Erythroblast (primary cell): ENCODE measurements at places on chromosomes 5 and 9.

GRCh38 chr9:82115331-82115730, 126.8 kb downstream of the SPATA31D1 start:
- no peak for DNase-seq

GRCh38 chr5:79181419-79182022, 54.4 kb upstream of the JMY start:
- DNase-seq: no peak

DNA sequence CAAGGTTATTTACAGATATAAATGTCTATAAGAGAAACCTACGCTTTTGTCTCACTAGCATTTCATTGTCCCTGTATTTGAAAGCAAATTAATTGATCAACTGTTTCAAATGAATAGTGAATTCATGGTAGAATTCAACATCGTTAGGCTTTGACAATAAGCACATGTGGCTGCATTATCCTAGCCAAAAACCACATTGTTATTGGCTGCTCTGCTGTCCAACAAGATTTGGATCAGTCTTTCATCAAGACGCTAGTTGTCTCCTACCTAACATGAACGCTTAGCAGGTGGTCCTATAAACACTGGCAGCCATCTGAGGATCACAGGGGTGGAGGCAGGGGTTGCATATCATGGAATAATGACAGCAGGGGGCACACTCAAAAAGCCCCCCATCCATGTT, 455.0 kb downstream of the CTNND2 start:
- DNase-seq: no peak

DNA sequence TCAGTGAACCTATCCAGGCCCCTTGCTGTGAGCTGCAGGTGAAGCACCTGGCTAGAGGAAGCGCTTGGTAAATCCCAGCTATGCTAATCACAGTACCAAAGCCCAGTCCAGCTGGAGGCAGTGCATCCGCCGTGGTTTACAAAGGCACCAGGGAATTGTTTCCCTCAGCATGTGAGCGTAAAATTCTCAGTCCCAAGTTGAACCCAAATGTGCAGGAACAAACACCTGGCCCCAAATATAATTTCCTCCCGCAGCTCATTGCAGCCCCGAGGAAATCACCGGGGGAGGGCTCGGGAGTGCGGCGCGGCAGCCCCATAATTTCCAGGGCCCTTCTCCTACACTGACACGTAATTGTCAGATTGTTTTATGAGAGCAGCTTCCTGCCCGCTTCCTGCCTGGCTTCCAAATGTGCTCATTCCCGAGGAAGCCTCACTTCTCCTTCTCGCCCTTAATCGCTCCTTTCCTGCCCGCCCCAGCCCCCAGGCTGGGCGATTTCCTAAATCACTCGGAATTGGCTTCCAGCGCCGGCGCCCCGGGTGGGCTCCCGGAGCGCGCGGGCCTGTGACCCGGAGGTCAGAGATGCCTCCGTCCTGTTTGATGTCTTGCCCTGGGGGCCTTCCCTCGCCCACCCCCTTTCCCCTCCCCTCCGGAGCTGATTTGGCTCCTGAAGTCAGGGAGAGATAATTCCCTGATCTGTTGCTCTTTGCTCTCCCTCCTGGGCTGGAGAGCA, 134.4 kb downstream of the FGF1 start:
- no peak for DNase-seq

- no peak for DNase-seq
Measured at GRCh38 chr9:107778661-107779060, 289.1 kb upstream of the KLF4 start.

GRCh38 chr9:82991671-82992070, 71.3 kb downstream of the RASEF start:
- no peak for DNase-seq

- peak; percentile 4 for DNase-seq
Measured at GRCh38 chr9:105401651-105402050, 46.2 kb upstream of the FSD1L start.

- DNase-seq: no peak
Measured at GRCh38 chr9:72864327-72864726, 88.5 kb downstream of the ALDH1A1 start.

DNA sequence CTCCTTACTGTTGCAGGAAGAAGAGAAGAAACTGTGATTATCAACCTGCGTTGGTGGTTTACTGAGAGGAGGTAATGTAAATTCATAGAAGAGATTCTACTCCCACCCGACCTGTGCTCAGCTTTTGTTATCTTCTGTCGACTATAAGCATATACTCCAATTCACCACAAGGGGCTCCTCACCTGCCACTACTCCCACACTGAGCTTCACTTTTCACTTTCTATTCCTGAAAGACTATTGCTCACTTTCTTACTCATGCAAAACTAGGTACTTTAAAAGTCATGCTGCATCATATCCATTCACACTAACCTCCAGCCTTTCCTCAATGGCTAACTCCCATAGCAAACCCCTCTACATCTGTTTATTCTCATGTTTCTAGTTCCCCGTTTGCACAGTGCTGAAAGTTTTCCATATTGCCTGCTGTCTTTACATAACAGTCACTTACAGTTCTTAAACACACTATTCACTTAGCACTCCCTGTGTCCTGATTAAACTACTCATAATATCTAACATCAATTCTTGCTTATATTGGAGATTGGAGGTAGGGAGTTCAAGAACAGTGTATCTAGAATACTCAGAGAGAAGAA, 1062.6 kb downstream of the NR2F1-AS1 start:
- DNase-seq: peak; percentile 1

GRCh38 chr9:37363124-37363523, 59.4 kb upstream of the GRHPR start:
- no peak for DNase-seq

DNA sequence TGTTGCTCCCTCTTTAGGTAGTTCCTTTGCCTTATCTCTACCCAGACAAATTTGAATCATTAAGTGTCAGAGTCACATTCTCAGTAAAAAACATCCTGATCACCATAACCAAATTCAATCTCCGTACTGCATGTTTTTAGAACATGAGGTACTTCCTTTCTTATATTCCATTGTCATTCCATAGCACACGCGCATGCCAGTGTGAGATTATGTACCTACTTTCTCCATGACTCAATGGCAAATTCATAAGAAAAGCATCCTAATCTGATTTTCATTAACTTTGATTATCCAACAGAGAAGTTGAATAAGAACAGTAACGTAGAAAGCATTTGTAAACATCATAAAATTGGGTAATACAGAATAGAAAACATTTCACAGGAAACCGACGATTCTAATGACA, 1118.6 kb upstream of the CDH9 start:
- no peak for DNase-seq

DNA sequence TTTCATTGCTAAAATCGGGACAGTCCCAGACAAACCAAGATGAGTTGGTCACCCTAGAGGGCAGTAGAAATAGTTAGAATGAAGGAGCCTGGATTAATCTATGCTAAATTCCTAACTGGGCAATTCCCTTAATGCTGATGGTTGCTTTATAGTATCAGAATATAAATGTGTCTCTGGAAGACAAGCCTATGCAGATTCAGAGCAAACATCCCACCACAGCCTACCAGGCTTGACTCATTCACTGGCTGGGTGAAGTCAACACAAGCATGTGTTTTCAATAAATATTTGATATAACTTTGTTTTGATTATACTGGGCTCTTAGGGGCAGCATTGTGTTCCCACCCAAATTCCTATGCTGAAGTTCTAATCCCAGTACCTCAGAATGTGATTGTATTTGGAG, 79.3 kb downstream of the RMI1 start:
- DNase-seq: no peak

DNA sequence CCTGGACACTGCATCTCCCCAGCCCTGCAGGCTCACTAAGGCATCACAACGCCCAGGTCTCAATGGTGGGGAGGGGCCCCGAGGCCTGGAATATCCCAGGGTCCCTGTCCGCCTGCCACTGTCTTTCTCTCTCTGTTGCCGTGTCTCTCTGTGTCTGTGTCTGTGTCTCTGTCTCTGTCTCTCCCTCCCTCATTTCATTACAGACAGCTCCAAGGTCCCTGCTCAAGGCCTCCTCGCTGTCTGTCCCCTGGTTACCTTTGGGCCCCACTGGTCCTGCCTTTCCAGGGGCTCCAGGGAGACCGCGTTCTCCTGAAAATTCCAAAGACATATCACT, 3.2 kb downstream of the FCN1 start:
- DNase-seq: no peak

DNA sequence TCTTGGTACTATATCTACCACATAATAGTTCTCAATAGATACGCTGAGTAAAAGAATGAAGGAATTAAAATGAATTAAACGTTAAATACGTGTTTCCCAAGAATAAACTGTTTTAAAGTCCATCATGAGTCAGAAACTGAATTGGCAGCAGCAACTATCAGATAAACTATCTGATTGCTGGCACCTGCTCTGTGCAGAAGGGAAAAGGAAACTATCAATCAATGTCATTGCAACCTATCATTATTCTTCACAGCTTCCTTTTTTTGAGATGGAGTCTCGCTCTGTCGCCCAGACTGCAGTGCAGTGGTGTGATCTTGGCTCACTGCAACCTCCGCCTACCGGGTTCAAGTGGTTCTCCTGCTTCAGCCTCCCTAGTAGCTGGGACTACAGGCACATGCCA, 8.8 kb upstream of the WDR36 start:
- DNase-seq: peak; percentile 19

GRCh38 chr5:154514331-154514730, 36.3 kb upstream of the HAND1 start:
- no peak for DNase-seq

- no peak for DNase-seq
Measured at GRCh38 chr5:63125392-63125791, 546.8 kb downstream of the LRRC70 start.

- no peak for DNase-seq
Measured at GRCh38 chr5:1069720-1070088, 42.2 kb downstream of the SLC12A7 start.

DNA sequence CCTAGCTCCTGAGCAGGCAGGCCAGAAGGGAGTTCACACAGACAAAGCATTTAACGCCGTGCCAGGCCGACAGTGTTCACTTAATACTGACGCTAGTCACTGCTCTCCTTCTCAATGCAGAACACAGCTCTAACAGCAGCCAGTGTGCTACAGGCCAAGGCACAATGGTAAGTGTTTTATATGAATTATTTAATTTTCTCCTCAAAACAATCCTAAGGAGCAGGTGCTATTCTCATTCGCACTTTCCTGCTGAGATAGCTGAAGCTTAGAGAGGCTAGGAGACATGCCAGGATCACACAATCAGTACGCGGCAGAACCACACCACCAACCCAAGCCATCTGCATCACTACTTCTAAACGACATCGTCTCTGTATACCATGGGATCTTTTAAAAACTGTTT, 170.7 kb downstream of the SPOCK1 start:
- no peak for DNase-seq

DNA sequence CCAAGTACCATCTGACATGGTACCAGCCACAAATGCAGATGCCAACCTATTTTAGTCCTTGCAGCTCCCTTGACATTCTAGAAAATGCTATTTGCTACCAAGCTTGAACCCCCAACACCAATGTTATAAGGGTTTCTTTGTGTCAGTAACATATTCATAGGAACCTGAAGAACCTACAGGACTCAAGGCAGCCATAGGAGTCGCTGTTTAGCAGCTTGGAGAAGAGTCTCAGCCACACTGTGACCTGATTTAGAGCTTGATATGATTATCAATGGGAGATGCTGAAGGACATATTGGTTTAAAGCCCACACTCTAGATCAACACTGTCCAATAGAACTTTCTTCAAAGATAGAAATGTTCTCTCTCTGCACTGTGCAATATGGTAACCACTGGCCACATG, 6.4 kb upstream of the ZFR start:
- peak; percentile 11 for DNase-seq
